Bronchus fibroblast of lung (primary cell): ENCODE measurements at places on chromosomes 5 and 9. TPM values are rescaled to one million over a fixed set of nuclear protein-coding genes. Genes with fewer than 3 reads are reported as not detected.

ANP32B gene
- total RNA-seq = 21.9 and 22.4 TPM in 2 replicates

NIPAL4 gene
- 0.50 TPM in 1 of 2 replicates, not detected in the other for total RNA-seq

BSPRY gene
- not detected in 2 replicates for total RNA-seq

FCN2 gene
- not detected in 2 replicates for total RNA-seq

NANS gene
- total RNA-seq = 155 and 164 TPM in 2 replicates
